Esophagus mucosa (tissue), 1 donor: ENCODE measurements at places on chromosomes 3 and 15. TPM values are rescaled to one million over a fixed set of nuclear protein-coding genes. Genes with fewer than 3 reads are reported as not detected.

DNA sequence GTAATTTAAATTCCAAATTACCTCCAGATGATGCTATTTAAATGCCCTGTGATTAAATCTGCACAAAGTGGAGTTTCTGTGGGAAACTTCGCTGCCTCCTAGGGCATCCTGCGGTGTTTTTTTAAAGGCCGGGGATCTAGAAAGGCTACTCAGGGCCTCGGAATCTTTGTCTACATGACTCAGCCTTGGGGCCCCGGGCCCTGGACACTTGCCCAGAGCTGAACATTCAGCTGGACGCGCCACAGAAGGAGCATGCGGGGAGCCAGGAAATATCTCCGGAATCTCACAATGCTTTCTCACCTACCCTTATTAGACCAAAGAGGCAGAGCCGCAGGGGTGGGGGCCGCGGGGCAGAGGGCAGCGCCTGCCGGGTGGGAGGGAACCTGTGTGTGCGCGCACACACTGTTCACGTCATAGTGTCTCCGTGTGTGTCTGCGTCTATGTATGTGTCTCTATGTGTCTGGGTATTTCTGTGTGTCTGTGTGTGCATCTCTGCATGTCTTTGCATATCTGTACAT, 145.5 kb upstream of the TPM1 start:
- peak; percentile 86 for ATAC-seq

DNA sequence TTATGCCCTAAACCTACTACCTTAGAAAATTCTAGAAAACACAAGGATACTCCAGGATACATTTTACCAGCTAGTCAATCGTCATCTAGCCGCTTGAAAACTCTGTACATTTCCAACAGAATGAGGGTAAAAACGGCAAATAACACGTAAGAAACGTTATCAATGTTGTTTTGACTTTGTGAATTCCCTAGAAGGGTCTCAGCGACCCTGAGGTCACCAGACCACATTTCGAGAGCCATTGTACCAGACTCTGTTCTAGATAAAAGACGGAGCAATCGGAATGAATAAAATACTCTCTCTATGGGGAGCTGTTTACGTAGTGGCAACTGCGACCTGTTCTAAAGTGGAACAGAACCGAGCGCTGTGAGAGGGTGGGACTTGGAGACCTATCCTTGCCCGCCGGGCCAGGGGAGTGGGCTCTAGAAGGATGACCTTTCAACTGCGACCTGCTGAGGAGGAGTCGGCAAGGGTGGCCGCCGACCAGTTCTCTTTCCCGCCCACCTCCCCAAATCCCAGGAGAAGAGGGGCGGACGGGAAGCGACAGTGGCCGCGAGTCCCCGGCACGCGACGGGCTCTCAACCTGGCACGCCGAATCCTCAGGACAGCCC, 778 bp upstream of the AP4E1 start:
- ATAC-seq, result peak; percentile 49

DNA sequence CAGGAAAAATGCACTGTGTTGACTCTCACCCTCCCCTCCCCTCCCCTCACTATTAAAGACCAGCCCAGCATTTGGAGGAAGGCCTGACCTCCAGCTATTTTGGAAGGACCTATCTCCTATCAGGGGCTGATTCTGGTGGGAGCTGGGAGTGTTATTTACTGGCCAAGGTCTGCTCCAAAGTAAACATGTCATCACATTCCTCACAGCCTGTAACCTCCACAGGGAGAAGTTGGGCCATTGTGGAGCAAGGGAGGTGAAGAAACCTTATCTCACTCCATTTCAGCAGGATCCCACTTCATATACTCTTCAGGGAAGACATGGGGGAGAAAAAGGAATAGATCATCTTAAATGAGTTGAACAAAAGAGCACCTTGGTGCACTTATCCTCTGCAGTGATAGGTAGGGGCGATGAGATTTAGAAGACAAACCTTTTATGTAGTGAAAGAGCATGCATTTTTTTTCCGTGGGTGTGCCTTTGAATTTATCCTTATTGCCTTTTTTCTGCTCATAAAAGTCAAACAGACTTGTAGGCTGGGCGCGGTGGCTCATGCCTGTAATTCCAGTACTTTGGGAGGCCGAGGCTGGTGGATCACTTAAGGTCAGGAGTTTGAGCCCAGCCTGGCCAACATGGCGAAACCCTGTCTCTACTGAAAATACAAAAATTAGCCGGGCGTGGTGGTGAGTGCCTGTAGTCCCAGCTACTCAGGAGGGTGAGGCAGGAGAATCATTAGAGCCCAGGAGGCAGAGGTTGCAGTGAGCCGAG, 15.6 kb upstream of the FLNB start:
- no peak for ATAC-seq

- ATAC-seq, result peak; percentile 89
These were observed 471.6 kb downstream of the FOXP1 start for GRCh38 chr3:71111784-71112440.

DNA sequence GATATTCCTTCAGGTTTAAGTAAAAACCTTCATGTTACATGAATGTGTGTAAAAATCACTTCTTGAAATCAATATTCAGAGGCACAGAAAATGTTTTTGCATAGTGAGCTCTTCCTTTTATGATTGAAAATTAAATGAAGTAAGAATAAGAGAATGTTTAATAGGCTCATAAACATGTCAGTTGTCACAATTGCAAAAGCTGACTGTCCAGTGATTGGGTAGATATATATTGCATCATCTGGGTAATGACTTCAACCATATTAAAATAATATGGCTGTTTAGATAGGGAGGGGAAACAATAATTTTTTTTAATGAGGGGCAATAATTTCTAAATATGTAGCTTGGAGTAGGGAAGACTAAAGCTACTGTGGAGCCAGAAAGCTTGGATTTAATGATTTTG, 529.8 kb upstream of the GOLIM4 start:
- ATAC-seq, result no peak

- no peak for ATAC-seq
These were observed 218.9 kb downstream of the CDIN1 start for GRCh38 chr15:36798366-36798765.

DNA sequence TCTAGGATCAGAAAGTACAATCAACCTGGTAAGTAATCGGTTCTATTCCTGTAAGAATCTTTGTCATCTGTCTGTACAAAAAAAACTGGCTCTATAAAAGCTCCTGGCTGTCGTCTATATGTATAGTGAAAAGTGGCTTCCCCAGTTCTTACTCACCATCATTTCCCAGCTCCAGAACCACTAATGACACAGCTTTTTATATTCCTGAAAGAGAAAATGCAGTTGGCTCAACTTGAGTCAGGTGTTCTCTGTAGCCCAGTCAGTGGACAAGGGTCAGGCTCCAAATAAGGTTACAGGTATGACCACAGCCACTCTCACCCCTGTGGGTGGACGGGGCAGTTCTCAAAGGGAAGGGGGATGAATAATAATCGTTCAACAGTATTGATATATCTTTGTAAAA, 85.1 kb downstream of the AP4E1 start:
- ATAC-seq, result peak; percentile 52

GRCh38 chr3:194637541-194638400, 4.6 kb upstream of the TMEM44 start:
- ATAC-seq, result no peak

- peak; percentile 94 for ATAC-seq
These were observed 23.1 kb upstream of the EIF4A2 start for GRCh38 chr3:186760141-186760833.

- no peak for ATAC-seq
These were observed 373.3 kb downstream of the GAP43 start for GRCh38 chr3:115996420-115997108.

- no peak for ATAC-seq
These were observed 4.2 kb downstream of the ZSCAN2 start for GRCh38 chr15:84604826-84605553.

DNA sequence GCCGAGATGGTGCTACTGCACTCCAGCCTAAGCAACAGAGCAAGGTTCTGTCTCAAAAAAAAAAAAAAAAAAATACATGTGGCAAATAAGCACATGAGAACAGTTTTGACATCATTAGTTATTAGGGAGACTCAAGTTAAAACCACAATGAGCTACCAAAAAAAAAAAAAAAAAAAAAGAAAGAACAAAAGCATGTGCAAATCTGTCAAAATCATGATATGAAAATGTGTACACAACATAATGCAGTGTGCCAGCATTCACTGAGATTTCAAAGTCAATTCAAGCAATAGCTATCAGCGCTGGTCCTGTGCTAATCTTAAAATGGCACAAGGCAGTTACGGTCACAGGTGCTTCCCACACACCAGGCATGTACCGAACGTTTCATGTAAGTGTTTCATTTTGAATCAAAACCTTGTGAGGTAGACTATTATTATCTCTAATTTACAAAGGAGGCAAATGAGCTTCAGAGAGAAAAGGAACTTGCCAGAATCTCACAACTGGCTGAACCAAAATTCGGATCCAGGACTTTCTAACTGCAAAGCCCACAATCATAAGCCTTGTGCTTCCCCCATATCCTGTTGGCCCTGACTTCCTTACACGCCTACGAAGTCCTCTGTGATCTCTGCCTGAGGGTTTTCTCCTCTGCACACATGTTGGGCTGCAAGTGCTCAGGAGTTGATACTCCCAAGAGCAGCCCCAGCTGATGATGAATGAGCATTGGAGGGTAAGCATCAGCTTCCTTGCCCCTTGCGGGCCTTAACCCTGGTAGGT, 200.1 kb upstream of the PROK2 start:
- ATAC-seq, result no peak

DNA sequence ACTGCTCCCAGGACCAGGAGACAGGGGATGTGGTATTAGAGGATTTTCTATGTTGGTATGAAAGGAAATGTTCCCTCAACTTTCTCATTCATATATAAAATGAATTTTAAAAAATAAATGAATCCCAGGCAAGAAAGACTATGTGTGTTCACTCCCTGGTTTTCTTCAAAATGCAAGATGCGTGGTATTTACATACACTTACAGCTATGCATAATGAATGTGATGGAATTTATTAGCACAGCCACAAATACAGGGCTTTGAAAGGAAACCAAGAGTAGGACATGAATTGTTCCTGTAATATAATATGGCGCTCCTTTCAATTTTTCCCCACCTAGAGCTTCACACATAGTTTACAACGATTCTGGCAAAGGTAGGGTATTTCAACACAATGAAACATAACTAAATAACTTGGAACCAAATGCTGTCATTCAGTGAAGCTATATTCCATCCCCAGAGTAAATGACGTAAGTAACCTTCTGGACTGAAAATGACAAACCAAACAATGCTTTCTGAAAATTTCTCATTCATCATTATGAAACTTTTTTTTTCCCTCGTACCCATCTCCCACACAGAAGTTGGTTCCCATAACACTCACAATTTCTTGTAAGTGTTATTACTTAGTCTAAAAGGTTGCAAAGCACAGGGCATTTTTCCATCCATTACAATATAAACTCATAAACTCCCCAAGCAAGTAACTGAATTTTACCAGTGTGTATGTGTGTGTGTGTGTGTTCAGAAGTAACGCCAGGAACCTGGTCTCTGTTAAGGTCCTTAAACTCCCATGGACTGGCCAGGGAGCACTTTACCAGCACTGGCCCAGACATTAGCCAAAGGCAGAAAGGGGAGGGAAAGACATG, 41.8 kb downstream of the CBLB start:
- ATAC-seq, result no peak

DNA sequence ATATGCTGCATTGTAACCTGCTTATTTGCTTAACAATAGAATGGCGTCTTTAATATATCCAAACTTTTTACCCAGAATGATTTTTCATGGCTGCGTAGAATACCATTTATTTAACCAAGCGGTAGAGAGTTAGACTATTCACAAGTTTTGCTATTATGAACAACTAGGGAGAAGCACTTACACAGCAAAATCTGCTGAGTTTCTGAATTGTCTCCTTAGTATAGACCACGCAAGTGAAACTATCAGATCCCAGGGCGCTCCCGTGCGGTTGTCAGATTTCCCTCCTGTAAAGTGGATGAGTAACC, 12.6 kb upstream of the ADPGK start:
- no peak for ATAC-seq

GRCh38 chr15:52082197-52083036, 30.2 kb downstream of the BCL2L10 start:
- no peak for ATAC-seq

GRCh38 chr15:38080651-38081275, 146.3 kb downstream of the TMCO5A start:
- no peak for ATAC-seq

- ATAC-seq, result no peak
These were observed 267.2 kb downstream of the MFSD1 start for GRCh38 chr3:159069091-159069490.

DNA sequence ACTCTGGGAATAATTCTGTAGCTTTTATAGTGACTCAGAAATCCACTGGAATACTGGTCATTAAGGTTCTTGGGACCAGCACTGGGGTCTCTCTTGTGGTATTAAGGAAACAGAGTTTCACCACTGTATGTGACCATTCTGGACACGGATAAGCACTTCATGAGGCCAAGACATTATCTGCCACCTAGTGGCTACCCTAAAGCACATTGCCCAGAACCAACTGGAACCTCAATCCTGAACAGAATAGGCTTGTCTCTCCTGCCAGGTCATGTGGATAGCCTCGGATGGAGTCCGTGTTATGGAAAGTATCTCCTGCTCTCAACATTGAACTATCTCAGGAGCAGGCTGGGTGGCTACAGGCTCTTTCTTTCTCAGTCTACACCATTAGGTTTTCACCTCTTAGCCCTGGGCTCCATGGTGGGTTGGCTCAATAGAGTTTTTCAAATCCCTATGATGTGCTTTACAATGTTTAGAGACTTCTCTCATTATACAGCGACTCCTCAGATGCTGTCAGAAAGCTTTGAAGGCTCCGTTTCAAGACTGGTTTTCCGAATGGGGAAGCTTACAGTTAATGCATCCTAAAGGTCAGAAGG, 167.6 kb upstream of the ST8SIA2 start:
- peak; percentile 38 for ATAC-seq

DNA sequence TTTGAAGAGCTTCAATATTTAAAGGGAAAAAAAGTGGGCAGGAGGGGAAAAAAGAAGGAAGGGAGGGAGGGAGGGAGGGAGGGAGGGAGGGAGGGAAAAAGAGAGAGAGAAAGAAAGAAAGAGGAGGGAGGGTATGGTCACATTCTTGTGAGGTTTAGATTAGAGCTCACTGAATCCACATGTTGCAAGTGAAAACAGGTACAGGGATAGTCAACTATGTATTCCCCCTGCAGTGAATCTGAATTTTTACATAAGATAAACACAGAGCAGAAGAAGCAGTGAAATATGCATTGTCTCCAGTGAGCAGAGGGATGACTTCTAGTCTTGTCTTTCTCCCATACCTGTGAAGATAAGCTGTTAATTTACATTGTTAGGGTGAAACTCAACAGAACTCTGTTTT, 84.0 kb downstream of the IFT80 start:
- no peak for ATAC-seq

UACA gene
- total RNA-seq, result 33.4 TPM

PIGZ gene
- 3.7 TPM for total RNA-seq

PPP1R14D gene
- not detected for total RNA-seq

STRIT1 gene
- not detected for total RNA-seq

FBXW12 gene
- not detected for total RNA-seq

LRRIQ4 gene
- total RNA-seq, result not detected

TYRO3 gene
- 13.4 TPM for total RNA-seq

SYNM gene
- total RNA-seq, result 6.0 TPM

LINGO1 gene
- 0.32 TPM for total RNA-seq
